ENCODE measurements at places on chromosomes 3 and 15.
A peak's percentile ranks its signal among the peaks of the same experiment; 100 is the strongest.

DNA sequence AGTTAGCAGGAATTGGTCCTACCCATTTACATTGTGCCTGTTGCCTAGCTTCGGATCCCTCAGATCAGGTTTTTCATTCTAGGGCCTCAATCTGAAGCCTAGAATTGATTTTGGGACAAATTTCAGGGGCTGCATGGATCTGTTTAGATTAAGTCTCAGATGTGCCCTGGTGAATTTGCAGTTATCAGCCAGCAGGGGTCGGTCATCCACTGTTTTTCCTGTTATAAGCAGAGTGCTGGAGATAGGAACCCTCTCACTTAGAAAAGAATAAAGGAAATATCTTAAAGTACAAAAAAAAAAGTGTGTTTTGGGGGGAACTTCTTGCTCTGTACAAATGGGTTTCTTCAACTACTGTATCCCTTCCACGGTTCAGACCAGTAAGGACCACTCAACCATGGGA lies 212.5 kb downstream of the BCHE start:
- DNase-seq, result no peak

GRCh38 chr15:50247819-50248655 lies 17.5 kb downstream of the HDC start:
- no peak for DNase-seq

DNA sequence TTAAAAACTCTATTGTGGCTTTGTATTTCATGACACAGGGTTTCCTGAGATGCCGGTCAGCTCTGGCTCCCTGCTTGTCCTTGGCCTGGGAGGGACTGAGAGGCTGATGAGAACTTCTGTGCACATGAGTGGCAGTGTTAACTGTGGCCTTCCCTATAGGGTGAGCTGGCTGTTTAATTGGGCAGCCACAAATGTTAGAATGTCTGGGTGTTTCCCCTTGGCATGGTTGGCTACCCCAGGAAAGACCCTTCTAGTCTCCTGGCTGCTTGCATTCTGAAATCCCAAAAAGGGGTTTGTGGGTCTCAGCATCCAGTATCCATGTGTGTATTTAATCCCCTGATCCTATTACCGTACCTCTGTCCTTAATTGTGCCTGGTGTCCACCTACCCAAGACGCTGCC lies 3.0 kb upstream of the KLF13 start:
- DNase-seq, result no peak

DNA sequence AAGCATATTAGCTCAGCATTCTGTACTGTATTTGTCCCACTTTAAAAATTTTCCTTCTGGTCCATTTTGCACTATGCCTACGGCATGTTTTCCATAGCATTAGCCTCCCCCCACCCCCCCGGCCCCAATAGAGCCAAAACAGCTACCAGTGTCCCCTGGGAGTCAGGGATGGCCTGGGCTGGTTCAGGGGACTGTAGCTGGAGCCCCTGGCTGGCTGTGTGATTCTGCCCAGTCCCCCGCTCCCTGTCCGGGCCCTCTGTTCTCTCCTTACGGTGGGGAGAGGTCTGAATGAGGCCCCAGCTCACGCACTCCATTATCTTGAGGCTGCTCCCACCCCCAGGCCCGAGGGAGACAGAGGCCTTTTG lies 70.1 kb downstream of the KLF15 start:
- no peak for DNase-seq

- no peak for DNase-seq
These were observed 1001.0 kb downstream of the FHIT start for GRCh38 chr3:60250206-60250605.

GRCh38 chr3:62007036-62007435 lies 366.3 kb downstream of the FEZF2 start:
- no peak for DNase-seq

- no peak for DNase-seq
These were observed 56.0 kb downstream of the CLEC3B start for GRCh38 chr3:45082142-45082538.

- DNase-seq, result peak; percentile 23
These were observed 730 bp downstream of the HIGD1A start for GRCh38 chr3:42803414-42804105.

- no peak for DNase-seq
These were observed 313.4 kb downstream of the SQOR start for GRCh38 chr15:45948181-45948621.

- no peak for DNase-seq
These were observed 2.3 kb upstream of the C3orf62 start for GRCh38 chr3:49279376-49279775.
